Esophagus squamous epithelium (tissue), 5 donors: ENCODE measurements at places on chromosomes 13 and 19.

DNA sequence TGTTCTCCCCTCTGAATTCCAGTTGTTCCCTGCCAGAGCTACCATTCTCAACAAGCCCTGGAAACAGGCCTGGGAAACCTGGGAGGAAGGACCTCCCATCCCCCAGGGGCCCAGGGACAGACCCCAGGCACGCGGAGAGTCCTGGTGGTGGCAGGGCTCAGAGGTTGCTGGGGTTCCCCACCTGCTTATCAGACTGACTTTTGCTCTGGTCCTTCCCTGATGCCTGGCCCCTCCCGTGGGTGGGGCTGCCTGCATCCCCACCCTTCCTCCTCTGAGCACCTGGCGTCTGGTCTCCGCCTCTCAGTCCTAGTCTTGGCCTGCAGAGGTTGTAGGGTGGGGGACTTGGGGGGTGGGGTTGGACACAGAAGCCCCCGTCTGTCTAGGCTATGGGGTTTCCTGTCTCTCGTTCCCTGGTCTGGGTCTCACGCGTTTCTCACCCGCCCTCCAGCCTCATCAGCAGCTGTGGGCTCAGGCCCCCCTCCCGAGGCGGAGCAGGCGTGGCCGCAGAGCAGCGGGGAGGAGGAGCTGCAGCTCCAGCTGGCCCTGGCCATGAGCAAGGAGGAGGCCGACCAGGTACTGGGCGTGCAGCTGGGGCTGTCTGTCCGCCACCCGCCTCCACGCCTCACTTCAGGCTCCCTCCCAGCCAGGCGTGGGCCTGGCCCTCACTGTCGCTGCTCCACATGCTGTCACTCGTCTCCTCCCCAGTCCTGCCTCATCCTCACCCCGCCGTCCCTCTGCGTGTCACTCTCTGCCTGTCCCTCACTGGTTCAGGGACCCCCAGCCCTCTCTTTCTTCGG, 13.6 kb downstream of the EPN1 start:
- DNase-seq, result no peak

GRCh38 chr19:4057931-4058692, 8.6 kb downstream of the ZBTB7A start:
- no peak for DNase-seq

GRCh38 chr13:46496086-46496485, 56.9 kb upstream of the LRCH1 start:
- DNase-seq, result no peak

DNA sequence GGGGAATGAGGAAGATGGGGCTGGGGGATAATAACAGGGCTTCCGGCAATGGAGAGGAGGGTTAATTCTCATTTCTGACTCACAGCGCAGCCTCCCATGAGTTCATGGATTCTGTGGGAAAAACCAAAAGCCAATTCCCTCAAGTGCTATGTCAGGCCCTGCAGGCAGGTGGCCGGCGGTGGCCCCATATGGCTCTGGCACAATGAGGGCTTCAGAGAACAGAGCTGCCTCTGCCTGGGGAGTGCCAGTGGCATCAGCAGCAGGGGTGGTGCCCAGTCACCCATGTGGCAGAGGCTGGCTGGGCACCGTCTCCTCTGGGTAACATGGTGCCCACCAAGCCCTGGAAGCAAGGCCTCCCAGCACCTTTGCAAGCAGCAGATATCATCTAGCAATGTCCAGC, 69.1 kb downstream of the ALOX5AP start:
- DNase-seq, result no peak

GRCh38 chr13:104450006-104450405, 1383.8 kb upstream of the SLC10A2 start:
- no peak for DNase-seq

DNA sequence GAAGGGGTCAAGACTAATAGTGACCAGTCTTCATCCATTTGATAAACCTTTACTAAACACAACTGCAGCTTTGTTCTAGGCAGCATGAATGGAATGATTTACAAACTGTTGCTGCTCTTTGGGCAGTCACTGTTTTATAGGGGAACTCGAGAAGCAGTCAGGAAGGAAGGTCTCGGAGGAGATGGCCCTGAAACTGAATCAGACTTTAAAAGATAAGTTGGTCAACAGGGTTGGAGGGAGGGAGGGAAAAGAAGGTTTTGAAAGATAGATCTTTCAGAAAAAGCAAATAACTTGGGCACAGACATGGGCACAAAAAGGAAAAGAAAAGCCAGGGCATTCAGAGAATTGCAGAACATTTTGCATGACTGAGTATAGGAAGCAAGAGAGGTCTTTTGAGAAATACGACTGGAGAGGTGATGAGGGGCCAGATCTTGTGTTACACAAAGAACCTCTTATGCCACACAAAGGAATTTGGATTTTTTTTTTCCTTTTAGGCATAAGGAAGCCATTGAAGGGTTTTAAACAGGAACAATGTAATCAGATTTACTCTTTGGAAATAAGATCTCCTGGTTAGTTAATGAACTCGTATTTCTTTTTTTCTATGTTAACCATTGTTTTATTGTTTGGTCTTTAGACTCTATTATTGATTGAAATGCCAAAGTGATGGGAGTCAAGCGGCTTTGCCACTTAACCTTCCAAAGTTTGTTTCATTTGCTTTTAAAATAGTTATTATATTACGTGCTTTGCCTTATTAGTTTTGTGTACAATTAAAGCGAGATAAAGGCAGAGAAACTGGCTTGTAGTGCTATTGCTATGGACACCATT, 37.5 kb upstream of the SACS start:
- DNase-seq, result no peak

- DNase-seq, result no peak
Observed at GRCh38 chr13:108560093-108560492, 69.3 kb upstream of the MYO16 start.

DNA sequence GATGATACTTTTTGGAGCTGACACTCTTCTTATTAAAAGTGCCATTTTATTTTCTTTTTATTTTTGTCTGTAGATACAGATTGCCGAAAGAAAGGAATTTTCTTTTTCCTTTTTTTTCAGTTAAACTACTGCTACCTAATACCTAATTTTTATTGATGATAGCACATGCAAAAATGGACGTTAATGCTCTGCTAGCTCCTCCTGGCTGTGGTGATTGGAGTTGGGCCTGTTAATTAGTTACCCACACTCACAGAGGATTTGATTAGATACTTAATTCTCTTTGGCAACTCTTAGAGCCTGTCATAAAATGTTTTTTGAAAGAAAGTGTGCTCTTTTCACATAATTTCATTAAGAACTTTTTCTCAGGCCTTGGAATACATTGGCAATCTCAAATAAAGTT, 366.8 kb downstream of the DCT start:
- no peak for DNase-seq

DNA sequence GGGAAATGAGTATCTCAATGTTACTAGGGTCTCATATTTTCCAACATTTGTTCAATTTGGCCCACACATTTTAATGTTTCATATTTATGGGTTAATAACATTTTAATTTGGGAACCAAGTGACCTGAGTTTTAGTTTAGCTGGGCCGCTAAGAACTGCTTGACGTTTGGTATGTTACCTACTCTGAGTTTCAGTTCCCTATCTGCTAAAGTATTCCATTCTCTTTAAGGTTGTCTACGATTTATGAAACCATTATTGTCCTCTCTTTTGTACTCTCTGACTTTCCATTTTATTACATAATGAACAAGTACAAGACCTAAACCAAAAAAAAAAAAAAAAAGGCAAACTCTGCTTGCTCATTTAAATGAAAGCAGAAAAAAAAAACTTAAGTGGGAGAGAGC, 89.9 kb downstream of the FGF14 start:
- DNase-seq, result no peak

GRCh38 chr13:49464085-49464484, 20.0 kb downstream of the SETDB2 start:
- DNase-seq, result no peak

GRCh38 chr19:15115080-15115479, 7.9 kb downstream of the SYDE1 start:
- DNase-seq, result no peak

GRCh38 chr19:2048104-2048958, 2.7 kb downstream of the MKNK2 start:
- DNase-seq, result no peak

GRCh38 chr19:41969772-41970458, 10.8 kb upstream of the RABAC1 start:
- DNase-seq, result no peak

DNA sequence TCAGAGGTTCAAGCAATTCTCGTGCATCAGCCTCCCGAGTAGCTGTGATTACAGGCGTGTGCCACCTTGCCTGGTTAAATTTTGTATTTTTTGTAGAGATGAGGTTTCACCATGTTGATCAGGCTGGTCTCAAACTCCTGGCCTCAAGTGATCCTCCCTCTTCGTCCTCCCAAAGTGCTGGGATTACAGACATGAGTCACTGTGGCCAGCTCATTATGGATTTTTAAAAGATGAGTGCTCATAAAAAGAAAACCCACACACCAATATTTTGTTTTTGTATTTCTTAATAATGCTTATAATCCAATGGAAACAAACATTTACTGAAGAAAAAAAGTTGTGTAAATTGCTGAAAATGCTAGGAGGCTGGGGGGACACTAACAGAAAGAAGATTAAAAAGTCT, 5.0 kb upstream of the MICU2 start:
- no peak for DNase-seq

DNA sequence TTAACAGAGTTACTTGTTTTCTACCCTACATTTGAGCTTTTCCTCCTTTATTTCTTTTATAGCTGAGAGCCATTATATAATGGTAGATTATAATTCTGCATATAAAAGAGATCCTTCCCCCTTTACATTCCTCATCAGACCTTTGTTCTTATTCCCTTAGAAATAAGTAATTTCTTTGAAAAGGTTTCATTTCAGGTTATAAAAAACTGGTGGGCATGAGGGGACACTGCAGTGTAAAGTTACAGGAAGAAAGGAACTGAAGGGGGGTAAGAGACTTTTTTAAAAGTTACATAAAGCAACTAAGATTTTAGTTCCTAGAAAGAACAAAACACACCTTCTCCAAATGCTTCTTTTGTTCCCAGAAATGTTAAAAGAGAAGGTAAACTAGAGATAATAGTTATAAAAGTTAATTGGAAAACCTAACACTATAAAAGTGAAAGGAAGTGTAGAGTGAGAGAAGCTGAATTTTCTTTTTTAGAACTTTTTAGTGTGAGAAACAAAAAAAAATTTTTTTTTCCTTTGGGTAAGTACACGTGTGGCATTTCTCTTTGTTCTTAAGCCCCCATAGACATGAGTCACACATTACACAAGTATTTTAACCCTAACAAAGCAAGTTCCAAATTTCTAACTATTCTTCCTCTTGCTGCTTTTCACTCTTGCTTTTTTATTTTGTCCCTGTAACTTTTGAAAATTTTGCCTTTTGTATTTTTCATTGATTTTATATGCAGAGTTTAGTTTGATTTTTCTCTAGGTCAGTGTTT, 106.4 kb upstream of the MLNR start:
- no peak for DNase-seq

- DNase-seq, result no peak
Observed at GRCh38 chr13:79447141-79447540, 33.8 kb upstream of the NDFIP2 start.

DNA sequence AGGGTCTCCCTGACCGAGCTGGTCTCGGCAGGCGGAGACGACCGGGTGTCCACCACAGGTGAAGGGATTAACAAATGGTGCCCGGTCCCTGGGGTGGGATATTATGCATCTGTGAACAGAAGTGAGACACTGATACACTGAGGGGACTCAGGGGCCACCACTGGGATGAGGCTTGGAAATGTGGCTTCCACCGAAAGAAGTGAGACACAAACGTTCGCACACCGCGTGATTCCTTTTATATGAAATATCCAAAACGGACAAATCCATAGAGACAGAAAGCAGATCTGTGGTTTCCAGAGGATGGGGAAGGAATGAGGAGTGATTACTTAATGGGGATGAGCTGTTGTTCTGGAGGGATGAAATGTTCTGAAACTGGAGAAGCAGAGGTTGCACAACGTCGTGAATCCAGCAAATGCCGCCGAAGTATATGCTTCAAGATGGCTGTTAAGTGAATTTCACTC, 47.5 kb downstream of the C13orf46 start:
- no peak for DNase-seq

GRCh38 chr19:41449079-41449864, 6.3 kb downstream of the ERICH4 start:
- no peak for DNase-seq

GRCh38 chr13:59755632-59756290, 408.0 kb downstream of the DIAPH3 start:
- no peak for DNase-seq

DNA sequence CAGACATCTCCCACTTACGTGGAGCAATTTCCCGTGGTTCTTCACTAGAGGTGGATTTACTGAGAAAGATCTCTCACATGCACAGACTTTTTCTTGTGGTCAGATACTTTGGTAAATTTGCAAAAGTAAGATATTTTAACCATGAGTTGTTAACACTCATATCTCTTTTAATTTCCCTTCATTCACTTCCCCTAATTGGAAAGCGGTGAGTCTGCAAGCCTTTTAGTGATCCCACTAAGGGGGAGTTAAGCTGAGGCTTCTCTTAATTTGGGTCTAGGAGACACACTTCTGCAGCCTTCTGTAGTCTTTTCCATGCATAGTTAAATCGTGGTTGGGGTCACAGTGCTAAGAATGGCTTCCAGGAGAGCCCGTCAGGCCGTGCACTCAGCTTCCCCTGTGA, 30.7 kb upstream of the SERPINE3 start:
- DNase-seq, result no peak

GRCh38 chr19:1055886-1056620, 10.9 kb upstream of the ARHGAP45 start:
- no peak for DNase-seq

DNA sequence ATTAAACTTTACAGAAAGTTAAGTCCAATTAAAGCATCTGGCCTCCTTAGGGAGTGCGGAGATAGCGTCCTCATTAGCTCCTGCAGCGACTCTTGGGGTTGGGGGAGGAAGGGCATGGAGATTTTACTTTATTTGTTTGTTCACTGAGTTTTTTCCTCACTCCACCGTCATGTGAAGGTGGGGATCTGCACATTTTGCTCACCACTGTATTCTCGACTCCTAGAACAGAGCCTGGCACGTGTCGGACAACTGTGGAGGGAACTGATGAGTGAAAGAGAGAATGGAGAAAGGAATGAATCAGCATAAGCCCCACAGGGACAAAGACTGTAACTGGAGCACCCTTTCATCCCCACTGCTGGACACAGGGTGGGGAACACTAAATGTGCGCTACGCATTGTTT, 205.1 kb upstream of the TSHZ3 start:
- DNase-seq, result no peak

GRCh38 chr13:77335543-77335942, 8.6 kb upstream of the MYCBP2 start:
- no peak for DNase-seq

GRCh38 chr19:48338802-48339503, 13.6 kb downstream of the EMP3 start:
- no peak for DNase-seq

DNA sequence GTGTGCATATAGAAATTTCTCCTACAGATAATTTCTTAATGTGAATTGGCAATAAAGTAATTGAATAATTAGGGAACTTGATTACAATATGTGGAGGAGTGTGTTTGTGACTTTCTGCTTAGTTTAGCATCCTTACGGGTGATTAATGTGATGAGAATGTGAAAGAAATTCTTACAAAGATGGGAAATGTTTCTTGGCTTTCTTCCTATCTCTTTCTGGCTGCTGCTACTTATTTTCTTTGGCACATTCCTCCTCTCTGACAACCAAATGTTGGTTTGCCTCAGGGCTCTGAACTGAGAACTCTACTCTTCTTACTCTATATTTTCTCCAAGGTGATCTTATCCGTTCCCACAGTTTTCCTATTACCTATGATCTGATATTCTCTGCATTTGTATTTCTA, 300.1 kb downstream of the TBC1D4 start:
- DNase-seq, result no peak

GRCh38 chr13:51444922-51445321, 7.9 kb downstream of the INTS6 start:
- DNase-seq, result no peak
